Suppressor macrophage treated with lipopolysaccharide for 4 hours (primary cell): ENCODE measurements at places on chromosomes 2 and 18.

DNA sequence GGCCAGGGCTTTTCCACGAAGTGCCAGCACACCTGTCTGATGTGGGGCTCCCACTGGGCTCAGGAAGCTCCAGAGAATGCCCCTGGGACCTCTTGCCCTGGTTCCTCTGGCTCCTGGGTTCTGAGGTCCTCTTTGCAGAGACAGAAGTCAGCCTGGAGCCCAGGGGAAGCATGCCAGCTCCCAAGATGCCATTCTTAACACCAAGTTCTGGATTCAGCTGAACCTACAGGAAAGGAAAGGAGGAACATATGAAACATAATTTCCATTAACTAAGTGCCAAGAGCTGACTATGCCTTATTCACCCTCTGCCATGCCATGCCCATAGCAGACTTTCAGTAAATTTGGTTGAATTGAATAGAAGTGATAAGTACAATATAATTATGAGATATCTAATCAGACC is 21.9 kb downstream of the FAM124B start:
- no peak for DNase-seq

DNA sequence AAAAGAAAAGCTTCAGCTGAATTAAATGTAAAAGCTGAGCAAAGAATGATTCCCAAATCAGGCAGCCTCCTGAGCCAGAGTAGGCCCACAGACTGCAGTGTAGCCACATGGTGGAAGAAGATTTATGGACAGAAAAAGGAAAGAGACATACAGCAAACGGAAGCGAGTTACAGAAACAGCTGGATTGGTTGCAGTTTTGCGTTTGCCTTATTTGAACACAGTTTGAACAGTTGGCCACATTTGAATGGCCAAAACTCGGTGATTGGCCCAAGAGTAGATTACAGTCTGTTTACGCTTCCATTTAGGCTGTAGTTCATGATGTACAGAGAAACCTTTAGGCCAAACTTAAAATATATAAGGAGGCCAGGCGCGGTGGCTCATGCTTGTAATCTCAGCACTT is 35.1 kb downstream of the SH2D6 start:
- no peak for DNase-seq

- no peak for DNase-seq
Observed at GRCh38 chr2:217857624-217858506, 144.9 kb downstream of the TNS1 start.

GRCh38 chr2:99346218-99346617 is 9.0 kb downstream of the EIF5B start:
- DNase-seq: no peak

DNA sequence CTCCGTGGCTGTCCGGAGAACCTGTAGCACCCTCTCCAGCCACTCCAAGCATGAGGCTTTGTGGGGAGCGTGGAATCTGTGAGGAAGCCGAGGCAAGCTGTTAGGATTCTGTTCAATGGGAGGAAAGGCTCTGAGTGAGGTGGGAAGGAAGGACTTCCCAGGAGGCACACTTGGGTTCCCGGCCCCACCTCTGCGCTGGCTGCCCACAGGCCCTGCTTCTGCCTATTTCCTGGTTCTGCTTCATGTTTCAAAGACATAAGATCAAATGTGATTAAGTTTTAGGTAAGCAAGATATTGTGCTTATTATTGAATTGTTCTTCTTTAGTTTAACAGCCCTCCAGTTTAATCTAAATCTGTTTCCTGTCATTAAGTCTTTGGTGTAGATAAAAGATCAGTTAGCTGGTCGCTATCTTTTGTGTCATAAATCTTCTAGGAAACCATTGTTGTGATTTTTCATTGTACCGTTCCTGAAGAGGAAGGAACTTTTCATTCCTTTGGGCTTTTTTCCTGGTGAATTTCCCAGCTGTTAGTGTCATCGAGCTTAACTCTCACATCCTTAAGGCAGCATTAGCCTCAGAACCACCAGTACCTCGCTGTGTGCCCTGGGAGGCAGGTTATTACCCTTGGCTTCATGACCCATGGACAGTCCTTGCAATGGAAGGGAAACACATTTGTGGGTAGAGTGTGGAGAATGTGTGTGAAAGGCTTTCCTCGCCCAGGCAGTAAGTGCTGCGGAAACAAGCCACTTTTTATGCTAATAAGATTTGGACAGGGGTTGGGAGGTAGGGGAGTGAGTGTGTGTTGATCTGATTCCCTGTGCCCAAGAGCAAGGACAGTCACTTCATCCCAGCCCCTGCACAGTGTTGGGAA is 61.9 kb upstream of the ALPP start:
- peak; percentile 10 for DNase-seq

DNA sequence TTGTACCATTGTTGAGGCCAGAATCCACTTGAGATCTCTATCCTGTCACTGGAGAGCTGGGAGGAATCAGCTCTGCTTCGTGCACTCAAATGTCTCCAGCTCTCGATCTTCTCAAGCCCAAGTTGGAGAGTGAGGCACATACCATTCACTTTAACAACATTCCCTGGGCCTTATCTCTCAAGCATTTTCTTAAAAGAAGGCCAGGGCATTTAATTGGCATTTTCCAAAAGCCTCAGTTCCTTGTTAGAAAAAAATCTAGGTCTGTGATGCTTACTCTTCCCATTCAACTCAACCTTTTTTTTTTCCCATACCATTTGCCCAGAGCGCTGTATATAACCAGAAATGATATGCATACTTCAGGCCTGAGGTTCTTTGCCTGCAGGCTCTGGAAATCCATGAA is 10.1 kb downstream of the QPCT start:
- DNase-seq: no peak

GRCh38 chr2:215137741-215138340 is 585 bp downstream of the ABCA12 start:
- no peak for DNase-seq

DNA sequence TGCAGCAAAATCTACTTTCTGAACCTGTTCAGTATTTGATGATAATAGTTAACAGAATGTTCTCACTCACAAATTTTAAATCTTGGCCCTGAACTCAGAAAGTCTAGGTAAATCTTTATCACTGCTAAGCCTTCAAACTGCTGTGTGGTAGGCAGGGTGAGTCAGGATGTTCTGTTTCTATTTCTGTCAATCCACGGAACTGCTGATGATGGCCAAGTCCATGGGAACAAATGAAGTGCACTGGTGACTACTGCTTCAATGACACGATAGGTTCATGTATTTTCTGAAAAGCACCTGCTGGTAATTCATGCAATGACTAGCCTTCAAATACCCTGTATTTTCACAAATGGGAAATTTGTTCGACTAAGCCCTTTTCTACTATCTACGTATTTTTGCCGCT is 14.2 kb downstream of the NIFK start:
- peak; percentile 75 for DNase-seq

GRCh38 chr2:181546086-181546485 is 88.9 kb downstream of the ITGA4 start:
- no peak for DNase-seq

DNA sequence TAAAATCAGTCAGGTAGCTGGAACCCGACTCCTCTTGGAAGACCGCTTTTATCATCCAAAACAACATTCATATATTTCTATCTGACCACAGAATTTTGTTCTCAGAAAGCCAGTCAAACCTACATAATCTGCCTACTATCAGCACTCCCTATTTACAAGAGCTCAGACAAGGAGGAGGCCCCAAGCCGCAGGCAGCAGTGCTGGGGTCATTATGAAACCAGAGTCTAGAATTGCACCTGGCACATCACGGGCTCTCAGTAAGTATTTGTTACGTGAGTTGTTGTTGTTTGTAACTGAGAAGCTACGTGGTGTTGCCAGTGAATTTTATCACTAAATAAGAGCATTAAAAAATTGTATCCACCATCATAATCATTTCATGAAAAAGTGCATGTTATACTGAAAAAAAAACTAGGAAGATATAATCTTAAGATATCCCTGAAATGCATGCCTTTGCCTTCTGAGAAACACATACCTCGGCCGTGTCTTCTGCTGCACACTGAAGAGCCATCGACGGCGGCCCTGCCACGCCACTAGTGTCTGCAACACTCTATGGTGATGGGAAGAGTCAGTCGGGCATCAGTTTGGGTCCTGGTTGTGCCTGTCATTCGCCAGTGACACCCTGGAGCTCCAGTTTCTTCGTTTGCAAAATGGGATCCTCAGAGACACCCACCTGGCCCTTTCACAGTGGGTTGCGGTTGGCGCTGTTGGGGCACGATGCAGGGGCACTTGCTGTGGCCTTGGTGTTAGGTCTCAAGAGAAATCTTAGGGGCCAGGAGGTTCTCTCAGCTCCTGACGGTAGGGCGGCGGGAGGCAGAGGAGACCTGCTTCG is 505.9 kb downstream of the EIPR1 start:
- DNase-seq: no peak

DNA sequence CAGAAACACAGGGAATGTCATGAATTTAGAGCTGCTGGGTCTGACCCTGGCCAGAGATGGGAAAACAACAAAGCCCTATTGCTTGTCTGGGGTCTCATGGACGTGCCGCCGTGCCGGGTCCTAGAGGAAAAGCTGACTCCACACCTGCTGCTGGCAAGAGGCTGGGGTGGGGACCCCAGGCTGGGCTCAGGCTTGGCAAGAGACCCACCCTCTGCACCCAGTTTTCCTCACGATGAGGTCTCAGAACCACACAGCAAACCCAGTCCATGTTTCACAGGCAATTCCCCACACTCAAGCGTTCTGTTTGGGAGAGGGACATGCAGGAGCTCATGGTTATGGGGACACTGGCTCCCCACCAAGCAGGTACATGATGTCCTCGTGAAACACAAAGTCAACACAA is 367.3 kb upstream of the SALL3 start:
- DNase-seq: no peak

GRCh38 chr2:159077869-159078268 is 109.4 kb downstream of the TANC1 start:
- no peak for DNase-seq

DNA sequence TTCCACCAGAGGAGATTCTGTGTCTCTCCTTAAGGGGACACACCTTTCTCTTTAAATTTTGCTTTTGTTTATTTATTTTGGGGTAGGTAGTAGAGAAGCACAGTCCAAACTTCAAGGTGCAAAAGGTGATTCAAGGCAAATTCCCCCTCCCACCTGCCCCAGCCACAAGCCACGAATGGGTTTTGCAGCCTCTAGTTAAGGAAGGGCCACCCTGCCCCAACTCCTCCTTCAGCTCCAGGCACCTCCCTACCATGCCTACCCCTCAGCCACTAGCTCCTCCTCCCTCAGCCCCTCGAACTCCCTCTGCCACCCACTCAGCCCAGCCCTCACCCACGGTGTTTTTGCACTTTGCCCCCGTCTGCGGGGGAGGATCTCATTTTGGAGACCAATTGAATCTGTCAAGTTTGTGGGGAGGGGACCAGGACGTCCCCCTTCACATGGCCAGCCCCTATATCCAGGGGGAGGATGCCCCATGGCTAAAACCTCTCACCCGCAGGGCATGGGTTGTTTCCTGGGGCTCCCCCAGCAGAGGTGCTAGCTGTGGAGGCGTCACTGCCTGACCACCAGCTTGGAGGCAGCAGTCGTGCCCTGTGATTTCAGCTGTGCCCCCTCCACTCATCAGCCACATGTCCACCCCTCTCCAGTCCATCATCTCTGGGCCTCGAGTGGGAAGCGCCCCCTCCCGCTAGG is 4.5 kb downstream of the HAAO start:
- DNase-seq: no peak

DNA sequence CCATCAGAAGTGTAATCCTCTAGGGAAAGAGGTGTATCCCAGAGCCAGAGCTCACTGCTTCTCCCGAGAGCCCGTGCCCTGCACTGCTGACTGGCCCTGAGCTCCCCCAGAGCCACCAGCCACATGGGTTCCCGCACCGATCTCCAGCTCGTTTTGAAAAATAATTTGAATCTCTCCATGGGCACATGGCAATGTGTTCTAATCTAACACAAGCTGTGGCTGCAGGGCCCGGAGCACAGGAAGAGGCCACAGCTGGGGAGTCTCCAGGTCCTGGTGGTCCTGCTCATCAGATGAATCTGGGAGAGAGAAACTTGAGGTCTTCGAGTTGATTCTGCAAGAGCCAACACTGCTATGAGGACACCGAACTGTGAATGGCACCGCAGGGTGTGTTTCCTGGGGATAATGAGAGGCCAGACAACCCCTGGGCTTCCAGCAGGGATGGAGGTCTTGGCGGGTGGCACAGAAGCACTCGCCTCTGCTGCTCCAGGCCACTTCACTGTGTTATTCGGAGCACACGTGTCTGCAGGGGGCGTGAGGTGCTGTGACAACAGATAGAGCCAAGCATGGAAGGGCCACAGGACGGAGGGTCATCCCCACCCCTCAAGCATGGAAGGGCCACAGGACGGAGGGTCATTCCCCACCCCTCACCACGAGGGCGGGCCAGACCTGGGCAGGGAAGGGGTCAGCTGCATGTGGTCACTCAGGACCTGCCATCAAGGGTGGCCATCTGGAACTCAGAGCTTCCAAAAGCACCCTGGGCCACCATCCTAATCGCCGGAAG is 196.8 kb downstream of the NDUFA10 start:
- no peak for DNase-seq

- DNase-seq: no peak
Observed at GRCh38 chr2:29226375-29226774, 111.2 kb downstream of the CLIP4 start.

GRCh38 chr2:227671170-227671905 is 4.7 kb downstream of the SCYGR5 start:
- no peak for DNase-seq

GRCh38 chr18:37778417-37779165 is 213.0 kb upstream of the CELF4 start:
- DNase-seq: peak; percentile 67

GRCh38 chr18:35993013-35993412 is 20.5 kb downstream of the RMP24 start:
- no peak for DNase-seq

GRCh38 chr2:100731535-100731981 is 88.4 kb upstream of the NPAS2 start:
- peak; percentile 12 for DNase-seq

DNA sequence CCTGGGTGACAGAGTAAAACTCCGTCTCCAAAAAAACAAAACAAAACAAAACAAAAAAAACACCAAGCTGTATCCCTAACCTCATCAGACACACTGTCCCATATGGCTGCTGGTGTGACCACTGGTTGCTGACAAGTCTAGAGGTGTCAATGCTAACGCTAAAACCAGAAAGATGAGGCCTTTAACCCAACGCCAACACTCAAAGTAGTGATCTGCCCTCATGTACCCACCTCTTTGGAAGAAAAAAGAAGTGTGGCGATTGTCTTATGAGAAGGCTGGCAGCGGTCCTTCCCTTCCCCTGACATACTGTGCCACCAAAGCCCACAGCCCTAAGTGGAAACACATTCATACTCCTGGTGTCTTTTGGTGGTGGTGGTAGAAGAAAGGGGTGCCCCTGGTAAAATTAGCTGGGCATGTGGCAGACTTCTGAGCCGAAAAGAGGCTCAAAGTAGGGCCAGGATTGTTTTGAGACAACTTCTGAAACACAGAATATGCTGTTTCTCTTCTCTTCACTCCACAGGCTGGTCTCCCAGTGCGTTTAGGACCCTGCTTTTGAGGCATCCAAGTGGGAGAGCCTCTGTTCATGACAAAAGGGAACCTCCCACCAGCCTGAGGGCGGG is 9.8 kb downstream of the SERTAD2 start:
- no peak for DNase-seq

- no peak for DNase-seq
Observed at GRCh38 chr2:170148161-170148560, 29.8 kb upstream of the MYO3B start.

DNA sequence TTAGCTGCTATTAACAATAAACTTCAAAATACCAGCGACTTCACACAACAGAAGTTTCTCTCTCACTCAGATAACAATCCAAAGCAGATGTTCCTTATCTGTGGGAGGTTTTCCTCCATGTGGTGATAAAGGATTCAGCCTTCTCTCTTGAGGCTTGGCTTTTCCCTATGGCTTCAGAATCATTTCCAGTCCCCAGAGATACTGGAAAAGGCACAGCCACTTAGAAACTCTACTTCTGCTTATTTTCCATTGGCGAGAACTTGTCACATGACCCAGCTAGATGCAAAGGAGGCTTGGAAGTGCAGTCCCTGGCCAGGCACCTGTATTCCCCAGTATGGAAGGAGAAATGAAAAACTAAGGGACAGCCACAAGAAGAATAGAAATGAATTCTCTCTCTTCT is 344.8 kb downstream of the MTX2 start:
- DNase-seq: no peak
